Dermis blood vessel endothelial cell (primary cell): ENCODE measurements at places on chromosomes 2 and 18. TPM values are rescaled to one million over a fixed set of nuclear protein-coding genes. Genes with fewer than 3 reads are reported as not detected.

GRCh38 chr18:36200354-36200771, 13.1 kb downstream of the MOCOS start:
- DNase-seq, result no peak

GRCh38 chr2:71944183-71944550, 203.5 kb downstream of the CYP26B1 start:
- DNase-seq, result no peak

DNA sequence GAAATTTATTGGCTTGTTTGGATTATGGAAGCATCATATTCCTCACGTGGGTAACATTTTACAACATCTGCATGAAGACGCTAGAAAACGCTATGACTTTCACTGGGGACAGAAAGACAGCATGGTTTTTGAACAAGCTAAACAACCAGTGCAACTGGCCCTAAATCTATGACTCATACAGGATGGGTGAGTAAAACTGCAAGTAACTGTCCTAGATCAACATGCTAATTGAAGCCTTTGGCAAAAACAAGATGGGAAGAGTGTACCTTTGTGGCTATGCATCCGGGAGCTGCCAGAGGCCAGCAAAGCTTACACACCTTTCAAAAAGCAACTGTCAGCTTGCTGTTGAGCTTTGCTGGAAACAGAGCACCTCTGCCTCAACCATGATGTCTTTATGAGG, 1096.0 kb upstream of the DDX18 start:
- no peak for DNase-seq

GRCh38 chr18:58076052-58076451, 32.0 kb downstream of the NEDD4L start:
- no peak for DNase-seq

- no peak for DNase-seq
Observed at GRCh38 chr2:69499242-69499641, 62.0 kb upstream of the NFU1 start.

- peak; percentile 19 for DNase-seq
Observed at GRCh38 chr2:167134381-167135072, 246.2 kb downstream of the XIRP2 start.

DNA sequence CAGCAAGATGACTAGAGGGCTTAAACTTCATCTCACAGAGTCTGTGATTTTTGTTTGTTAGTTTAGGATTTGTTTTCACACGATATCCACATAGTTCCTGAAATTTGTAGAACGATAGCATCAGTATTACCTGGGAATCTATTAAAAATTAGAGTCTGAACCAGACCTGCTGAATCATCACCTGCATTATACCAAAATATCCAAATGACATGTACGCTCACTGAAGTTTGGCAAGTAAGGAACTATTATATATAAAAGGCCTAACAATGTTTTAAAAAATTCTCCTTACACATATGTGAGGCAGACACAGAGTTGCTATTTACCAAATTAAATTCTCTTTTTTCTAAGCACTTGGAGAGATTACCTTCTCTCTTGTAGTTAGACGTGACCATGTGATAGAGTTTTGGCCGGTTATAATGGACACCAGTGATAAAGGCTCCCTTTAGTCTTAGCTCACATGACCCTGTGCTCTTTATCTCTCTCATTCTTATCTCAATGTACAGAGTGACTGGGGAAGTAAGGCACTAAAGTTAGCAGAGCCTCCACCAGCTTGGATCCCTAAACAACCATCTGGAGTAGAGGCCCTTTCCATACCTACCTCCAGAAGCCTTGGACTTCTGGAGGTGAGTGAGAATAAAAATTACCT, 363.1 kb downstream of the DSC3 start:
- no peak for DNase-seq

GRCh38 chr18:54766634-54767033, 61.6 kb upstream of the RAB27B start:
- DNase-seq, result no peak

- no peak for DNase-seq
Observed at GRCh38 chr2:88283886-88284592, 113.9 kb downstream of the THNSL2 start.

GRCh38 chr2:226030369-226030768, 630.9 kb downstream of the NYAP2 start:
- DNase-seq, result no peak

DNA sequence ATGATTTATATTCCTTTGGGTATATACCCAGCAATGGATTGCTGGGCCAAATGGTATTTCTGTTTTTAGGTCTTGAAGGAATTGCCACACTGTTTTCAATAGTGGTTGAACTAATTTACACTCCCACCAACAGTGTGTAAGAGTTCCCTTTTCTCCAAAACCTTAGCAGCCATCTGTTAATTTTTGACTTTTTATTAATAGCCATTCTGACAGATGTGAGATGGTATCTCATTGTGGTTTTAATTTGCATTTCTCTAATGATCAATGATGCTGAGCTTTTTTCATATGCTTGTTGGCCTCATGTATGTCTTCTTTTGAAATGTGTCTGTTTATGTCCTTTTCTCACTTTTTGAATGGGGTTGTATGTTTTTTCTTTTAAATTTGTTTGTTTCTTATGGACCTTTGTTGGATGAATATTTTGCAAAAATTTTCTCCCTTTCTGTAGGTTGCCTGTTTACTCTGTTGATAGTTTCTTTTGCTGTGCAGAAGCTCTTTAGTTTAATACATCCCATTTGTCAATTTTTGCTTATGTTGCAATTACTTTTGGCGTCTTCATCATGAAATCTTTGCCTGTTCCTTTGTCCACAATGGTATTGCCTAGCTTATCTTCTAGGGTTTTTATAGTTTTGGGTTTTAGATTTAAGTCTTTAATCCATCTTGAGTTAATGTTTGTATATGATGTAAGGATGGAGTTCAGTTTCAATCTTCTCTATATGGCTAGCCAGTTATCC, 119.7 kb upstream of the XIRP2 start:
- DNase-seq, result no peak

GRCh38 chr18:72541871-72542332, 2.2 kb downstream of the CBLN2 start:
- peak; percentile 17 for DNase-seq

DNA sequence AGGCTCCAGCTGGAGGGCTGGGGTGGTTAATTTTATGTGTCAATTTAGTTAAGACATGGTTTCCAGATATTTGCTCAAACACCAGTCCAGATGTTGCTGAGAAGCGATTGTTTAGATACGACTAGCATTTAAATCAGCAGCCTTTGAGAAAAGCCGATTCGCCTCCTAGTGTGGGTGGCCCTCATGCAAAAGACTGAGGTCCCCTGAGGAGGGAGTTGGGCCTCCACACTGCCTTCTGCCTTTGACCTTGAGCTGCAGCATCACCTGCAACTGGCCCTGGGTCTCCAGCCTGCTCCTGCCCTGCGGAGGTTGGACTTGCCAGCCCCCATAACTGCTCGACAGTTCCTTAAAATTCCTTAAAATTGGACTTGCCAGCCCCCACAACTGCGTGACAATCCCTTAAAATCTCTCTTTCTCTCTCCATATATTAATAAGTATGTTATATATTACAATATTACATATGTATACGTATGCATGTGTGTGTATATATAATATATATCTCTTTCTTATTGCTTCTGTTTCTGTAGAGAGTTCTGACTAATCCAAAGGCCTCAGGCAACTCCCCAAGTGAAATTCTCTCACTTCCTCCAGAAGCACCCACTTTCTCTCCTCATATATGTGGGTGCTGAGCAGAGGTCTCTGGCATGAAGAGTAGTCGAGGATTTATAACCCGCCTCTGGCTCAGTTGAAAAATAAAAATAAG, 14.4 kb downstream of the FBLN7 start:
- DNase-seq, result no peak

DNA sequence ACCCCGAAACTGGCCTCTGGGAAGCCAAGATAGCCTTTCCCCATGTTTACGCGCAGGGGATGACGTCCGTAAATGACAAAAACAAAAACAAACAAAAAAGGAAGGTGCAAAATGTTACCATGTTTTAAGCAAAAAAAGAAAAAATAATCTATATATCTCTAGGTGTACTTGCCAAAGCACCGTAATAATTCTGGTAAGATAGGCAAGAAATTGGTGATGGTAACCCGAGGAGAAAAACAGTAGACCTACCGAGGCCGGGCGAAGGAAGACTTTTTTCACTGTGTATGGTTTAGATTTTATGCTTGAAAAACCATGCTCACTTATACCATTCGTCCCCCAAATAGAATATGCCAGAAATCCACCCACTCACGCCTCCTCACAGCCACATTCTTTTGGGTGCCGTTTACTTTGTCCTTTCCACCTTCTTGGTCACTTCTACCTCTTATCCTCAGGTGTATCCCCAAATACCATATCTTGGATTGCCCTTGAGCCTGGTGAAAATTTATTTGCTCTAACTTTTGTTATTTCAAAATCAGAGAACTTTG, 8.0 kb downstream of the GATA6 start:
- DNase-seq, result no peak

DNA sequence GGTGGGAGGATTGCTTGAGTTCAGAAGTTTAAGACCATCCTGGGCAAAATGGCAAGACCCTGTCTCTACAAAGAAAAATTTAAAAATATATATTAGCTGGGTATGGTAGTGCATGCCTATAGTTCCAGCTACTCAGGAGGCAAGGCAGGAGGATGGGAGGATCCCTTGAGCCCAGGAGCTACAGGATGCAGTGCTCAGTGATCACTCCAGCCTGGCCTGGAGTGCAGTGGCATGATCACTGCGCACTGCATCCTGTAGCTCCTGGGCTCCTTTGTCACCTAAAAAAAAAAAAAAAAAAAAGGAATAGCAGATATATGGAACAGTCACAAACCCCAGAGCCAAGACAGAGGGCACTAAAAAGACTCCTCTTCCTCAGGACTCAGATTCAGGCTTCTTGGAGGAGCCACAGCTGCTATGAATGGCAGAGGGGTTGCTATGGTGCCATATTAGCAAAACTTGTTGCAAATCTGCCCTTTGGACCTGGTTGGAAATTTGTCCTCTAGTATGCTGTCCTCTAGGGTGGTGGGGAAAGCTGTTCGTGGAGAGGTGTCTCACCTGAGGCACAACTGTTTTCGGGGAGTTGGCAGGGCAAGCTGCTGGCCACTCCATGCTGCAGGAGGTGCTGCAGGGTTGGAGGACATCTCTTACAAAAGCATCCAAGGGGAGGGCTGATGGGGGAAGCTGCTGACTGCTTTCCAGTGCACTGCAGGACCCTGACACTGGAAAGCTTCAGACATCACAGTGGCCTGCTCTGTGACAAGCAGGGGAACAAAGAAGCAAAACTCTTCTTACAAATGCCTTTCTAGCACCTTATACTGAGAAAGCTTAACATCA, 22.7 kb downstream of the CYP20A1 start:
- DNase-seq, result no peak

DNA sequence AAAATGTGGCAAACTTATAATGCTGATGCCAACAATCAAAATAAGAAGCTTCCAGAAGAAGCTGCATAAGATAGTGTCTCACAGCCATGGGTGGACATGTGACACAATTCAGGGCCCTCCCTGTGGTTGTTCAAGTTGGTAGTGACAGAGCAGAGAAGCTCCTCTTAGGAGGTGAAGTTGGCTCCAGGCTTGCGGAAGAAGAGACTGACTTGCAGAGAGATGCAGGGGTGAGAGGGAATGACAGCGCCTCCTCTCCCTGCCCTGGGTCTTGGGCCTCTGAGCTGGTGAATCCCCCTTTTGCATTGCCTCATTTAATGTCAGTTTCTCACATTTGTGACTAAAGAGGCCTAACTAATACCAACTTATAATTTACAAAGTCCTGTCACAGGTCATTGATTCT, 23.0 kb upstream of the RHOB start:
- DNase-seq, result no peak

Gene CDKL4
- total RNA-seq, result 0.51 and 0.98 TPM in 2 replicates

Gene SERPINB12
- not detected in 2 replicates for total RNA-seq

Gene EPC2
- 20.9 and 26.6 TPM in 2 replicates for total RNA-seq

Gene ERICH2
- not detected in 2 replicates for total RNA-seq

Gene FSHR
- total RNA-seq, result not detected in 2 replicates

Gene FSIP2
- total RNA-seq, result 0.05 and 0.17 TPM in 2 replicates
